ENCODE measurements at places on chromosomes 3 and 15. TPM values are rescaled to one million over a fixed set of nuclear protein-coding genes. Genes with fewer than 3 reads are reported as not detected.

Gene CIP2A
- total RNA-seq = 6.9 TPM

Gene MNS1
- total RNA-seq = 2.2 TPM

Gene RAB6B
- 0.59 TPM for total RNA-seq

Gene RAD54L2
- total RNA-seq = 23.2 TPM

Gene SAMD7
- not detected for total RNA-seq

Gene SLC35A5
- 41.8 TPM for total RNA-seq

Gene SERPINI2
- total RNA-seq = not detected

Gene GPR176
- total RNA-seq = 173 TPM

Gene MESP2
- total RNA-seq = 0.72 TPM

Gene FILIP1L
- 5.9 TPM for total RNA-seq

Gene TRIM42
- total RNA-seq = not detected

Gene PIGZ
- 2.9 TPM for total RNA-seq

Gene SYNPR
- not detected for total RNA-seq

DNA sequence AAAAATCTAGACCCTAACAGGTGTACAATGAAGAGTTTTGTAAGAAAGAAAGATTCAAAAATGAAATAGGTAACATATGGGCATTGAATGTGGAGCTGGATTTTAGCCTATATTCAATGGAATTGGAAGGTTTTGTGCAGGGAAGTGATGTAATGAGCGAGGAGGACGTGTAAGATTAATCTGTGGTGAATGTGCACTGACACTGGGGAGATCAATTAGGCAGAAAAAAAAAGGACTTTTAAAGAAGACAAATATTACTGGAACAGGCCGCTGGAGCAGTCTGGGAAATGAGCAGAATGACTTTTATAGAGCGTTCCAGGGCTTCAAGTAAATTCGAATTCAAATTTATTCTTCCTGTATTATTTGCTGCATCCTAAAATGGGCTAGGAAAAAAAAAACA is 55.2 kb downstream of the PDIA5 start:
- DNase-seq = no peak

- no peak for DNase-seq
Observed at GRCh38 chr3:62503516-62503915, 130.2 kb upstream of the FEZF2 start.

DNA sequence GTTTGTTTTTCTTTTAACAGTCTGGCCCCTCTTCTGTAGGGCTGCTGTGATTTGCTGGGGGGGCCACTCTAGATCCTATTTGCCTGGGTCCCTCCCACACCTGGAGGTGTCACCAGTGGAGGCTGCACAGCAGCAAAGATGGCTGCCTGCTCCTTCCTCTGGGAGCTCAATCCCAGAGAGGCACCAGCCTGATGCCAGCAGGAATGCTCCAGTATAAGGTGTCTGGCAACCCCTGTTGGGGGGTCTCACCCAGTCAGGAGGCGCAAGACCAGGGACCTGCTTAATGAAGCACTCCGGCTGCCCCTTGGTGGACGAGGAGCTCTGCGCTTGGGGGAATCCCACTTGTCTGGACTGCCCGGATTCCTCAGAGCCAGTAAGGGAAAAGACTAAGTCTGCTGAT is 118.3 kb downstream of the GAP43 start:
- no peak for DNase-seq

DNA sequence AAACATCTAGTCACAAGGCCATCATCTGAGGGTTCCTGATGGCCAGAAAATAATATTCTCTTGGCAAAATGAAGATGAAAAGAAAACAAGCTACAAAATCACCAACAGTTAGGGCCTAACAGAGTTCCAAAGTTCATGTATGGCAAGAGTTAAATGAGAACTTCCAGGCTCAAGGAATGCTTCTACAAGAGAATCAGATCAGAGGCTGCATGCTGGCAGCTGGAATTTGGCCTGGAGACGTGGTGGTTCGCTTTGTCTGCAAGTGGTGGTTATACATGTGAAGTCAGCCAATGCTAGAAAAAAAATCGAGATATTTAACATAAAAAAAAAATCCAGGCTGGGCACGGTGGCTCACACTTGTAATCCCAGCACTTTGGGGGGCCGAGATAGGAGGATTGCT is 5.6 kb downstream of the SIAH2 start:
- no peak for DNase-seq

GRCh38 chr3:45606003-45606402 is 11.5 kb downstream of the LIMD1 start:
- DNase-seq = no peak

- DNase-seq = no peak
Observed at GRCh38 chr3:72461787-72462186, 386.5 kb downstream of the SHQ1 start.

- peak; percentile 86 for DNase-seq
Observed at GRCh38 chr15:64152507-64153387, 1.2 kb downstream of the SNX22 start.

- DNase-seq = peak; percentile 42
Observed at GRCh38 chr15:34332553-34333120, 4.9 kb downstream of the SLC12A6 start.

GRCh38 chr15:99925661-99926461 is 192.6 kb upstream of the LYSMD4 start:
- no peak for DNase-seq

DNA sequence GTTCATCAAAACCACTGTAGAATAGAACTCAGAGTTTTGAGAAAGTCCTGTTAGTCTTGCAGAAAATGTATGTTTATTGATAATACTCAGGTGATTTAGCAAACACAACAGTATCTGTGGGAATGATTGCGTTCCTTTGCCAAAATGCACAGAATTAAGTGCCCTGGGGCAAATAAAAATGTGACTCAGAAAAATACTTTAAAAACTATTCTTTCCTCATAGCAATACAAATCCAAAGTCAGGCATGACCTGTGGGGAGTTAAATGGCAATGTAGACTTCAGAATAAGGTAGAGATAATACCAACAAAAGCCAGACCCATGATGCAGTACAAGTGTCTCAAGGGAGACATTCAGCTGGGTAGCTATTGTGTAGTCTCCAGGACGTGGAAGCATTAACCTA is 72.3 kb upstream of the SNTN start:
- DNase-seq = no peak

DNA sequence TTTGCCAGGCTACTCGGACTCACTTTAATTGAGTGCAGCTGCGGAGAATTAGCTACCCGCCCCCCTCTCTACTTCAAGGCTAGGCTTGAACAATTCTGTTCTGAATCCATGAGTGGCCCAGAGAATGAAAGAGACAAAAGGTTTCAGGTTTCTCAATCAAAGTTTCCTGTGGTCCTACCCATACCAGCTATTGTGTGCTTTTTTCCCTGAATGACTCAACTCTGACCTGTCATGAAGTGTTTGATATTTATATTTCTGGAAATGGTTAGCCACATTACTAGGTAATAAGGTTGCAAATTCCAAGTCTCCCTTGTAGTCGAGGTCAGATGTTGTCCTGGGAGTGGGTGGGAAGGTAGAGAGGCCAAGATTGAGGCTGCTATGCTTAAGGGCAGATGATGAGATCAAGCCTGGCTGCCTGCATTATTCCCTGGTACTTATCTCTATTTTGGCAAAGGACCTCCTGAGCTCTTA is 392.7 kb upstream of the TBL1XR1 start:
- peak; percentile 75 for DNase-seq

DNA sequence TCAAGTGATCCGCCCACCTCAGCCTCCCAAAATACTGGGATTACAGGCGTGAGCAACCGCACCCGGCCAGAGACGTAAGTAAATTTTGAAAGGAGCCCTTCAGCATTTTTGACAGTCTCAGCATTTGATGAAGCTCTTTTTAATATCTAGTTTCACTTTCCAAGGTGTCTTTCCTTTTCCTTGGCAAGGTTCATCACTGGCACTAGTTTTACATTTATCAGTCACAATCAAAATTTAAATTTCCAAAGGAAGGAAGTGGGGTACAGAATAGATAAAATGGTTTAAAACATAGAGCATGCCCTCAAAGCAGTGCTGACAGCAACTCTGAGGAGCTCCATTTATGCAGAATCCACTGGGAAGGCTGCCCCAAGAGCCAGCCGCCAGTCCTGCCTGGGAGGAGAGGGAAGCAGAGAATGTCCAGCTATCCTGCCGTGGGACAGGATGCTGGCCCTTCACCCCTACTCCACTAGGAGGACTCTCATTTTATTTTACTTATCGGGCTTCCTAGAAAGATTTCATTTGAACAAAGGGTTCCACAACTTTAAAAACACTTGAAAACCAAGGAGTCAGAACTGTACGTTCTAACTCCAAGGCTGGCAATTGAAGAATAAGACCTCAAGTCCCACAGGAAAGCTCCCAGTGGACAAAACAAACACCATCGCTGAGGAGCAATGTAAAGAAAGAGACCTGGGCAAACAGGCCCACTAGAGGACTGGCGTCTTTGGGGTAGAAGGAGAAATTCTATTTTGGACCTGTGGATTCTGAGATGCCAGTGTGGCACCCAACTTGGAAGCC is 9.9 kb downstream of the SFMBT1 start:
- DNase-seq = no peak

DNA sequence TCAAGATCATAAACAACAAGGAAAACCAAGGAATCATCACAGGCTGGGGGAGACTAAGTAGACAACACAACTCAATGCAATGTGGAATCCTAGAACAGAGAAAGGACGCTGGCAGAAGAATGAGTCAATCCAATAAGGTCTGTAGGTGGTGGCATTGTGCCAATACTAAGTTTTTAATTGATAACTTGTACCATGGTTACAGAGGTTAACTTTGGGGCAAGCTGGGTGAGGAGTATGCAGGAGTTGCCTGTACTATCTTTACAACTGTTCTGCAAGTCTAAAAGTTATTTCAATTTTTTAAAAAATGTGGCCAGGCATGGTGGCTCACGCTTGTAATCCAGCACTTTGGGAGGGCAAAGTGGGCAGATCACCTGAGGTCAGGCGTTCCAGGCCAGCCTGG is 46.2 kb downstream of the RORA start:
- no peak for DNase-seq

GRCh38 chr3:143600756-143601718 is 247.2 kb downstream of the SLC9A9 start:
- no peak for DNase-seq

DNA sequence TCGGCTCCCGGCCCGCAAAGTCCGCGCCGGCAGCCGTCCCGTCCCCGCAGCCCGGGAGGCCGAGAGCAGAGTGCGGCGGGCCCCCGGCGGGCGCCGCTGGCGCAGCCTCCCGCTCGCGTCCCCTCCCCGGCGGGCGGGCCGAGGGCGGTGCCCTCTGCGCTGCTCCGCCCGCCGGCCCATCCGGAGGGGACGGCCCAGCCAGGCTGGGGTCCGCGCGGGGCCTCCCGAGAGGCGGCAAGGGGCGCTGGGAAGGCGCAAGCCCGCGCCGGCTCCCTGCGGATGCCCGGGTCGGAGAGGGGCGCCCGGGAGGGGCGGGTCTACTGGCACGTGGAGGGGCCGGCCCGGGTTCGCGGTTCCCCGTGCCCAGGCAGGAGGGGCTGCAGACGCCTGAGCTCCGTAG is at the start of the genes CLCN2 and POLR2H:
Gene CLCN2, minus strand, starts transcription at position 74 of the 400 bp plus-strand sequence. CDS start 126 bp downstream, outside the sequence.
Gene POLR2H, plus strand, starts transcription at position 179 of the 400 bp plus-strand sequence. CDS start 1,783 bp downstream, outside the sequence.
- DNase-seq = peak; percentile 94

DNA sequence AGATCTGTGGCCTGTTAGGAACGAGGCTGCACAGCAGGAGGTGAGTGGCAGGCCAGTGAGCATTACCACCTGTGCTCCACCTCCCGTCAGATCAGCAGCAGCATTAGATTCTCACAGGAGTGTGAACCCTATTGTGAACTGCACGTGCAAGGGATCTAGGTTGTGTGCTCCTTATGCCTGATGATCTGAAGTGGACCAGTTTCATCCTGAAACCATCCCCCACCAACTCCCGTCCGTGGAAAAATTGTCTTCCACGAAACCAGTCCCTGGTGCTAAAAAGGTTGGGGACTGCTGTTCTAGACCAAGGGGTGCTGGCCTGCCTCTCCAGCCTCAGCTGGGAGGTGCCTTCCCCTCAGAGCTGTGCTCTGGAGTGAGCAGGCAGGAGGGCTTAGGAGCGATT is 61.4 kb downstream of the RPLP1 start:
- no peak for DNase-seq

All from osteoblast (primary cell).